ENCODE measurements at places on chromosomes 12 and 14.

- no peak for DNase-seq
Observed at GRCh38 chr14:105470350-105471296, 4.0 kb upstream of the CRIP2 start.

GRCh38 chr12:45260104-45260815 lies 44.4 kb downstream of the ANO6 start:
- DNase-seq = no peak

DNA sequence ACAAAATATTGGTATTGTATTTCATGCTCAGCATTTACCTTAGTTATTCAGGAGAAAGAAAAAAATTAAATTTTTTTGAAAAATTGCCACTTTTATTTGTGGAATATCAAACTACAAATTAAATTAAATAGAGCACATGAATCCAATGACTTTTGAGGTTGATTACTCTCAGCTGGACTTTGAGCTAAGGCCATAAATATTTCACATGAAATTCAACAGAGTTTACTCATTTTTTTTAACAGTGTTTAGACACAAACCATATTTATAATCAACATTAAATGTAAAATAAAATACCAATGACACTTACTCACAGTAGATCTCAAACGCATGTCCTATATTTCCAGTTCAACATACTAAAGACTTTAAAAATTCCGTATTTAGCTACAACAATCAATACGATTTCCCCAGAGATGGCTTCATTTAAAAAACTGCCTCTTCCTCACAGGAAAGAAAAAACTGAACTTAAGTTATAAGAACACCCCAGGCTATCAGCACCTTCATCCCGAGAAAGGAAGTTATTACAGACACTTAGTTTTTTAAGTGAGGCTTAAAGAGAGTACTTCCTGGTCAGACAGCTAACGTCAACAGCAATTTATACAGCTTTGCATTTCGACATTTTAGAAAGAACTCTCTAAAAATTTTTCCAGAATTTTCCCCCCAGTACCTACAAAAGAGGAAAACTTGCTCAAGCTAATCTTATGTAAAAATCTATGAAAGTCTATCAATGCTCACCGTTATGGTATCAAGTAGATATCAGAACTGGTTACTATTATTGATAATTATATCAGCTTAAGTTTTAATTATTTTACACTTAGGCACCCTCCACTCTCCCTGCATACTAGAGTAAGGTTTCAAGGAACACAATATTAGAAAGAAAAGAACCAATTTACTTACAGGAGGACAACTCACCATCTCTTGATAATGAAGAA lies 13.8 kb downstream of the TAOK3 start:
- DNase-seq = no peak

- no peak for DNase-seq
Observed at GRCh38 chr12:83461336-83461935, 774.7 kb downstream of the TMTC2 start.

- DNase-seq = no peak
Observed at GRCh38 chr12:128055567-128055966, 211.4 kb upstream of the TMEM132C start.

DNA sequence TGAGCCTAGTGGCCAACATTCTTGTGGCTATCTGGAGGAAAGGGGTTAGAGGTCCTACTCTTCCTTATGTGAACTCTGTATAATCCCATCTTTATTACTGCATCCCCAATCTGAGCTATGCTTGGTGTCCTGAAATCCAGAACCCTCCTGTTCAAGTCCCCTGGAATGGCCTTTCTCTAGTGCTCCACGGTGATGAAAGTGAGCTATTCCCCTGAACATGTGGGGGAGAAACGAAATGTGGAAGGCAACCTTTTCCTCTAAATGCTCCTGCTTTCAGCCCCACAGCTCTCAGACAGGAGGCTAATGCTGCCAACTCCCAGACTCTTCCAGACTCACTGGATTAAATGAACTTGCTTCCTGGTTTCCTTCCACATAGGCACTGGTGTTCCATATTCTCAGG lies 2.5 kb upstream of the PGAM5 start:
- no peak for DNase-seq

- no peak for DNase-seq
Observed at GRCh38 chr12:93707836-93708235, 30.7 kb downstream of the CRADD start.

DNA sequence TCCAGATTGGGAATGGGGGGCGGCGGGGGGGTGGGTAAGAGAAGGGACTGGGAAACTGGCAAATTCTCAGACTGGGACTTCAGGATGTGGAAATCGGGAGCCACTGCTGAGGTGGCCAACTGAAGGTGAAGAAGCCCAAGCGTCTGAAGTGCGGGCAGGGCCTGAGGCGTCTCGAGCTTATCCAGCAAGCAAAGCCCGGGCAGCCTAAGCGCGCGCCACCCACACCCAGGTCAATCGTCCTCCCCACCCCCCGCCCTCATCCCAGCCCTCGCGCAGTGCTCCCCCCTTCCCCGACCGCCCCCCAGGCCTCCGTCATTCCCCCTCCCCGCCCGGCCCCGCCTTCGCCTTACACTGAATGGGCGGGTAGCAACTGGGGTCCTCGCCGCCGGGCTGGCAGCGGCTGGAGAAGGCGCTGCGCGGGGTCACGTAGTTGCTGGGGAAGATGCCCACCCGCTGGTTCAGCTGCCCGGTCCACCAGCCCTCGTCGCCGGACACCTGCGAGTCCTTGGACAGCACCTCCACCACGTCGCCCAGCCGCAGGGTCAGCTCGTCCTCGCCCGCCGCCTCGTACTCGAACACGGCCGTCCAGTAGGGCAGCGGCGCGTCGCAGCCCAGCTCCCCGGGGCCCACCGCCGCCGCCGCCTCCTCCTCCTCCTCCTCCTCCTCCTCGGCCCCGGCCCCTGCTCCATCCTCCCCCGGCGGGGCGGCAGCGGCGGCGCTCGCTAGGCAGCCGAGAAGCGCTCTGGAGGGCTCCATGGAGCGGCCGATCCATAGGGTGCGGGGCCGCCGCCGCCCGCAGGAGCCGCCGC lies 693 bp downstream of the MAP3K9 start:
- no peak for DNase-seq
